ENCODE measurements at places on chromosomes 4 and X.

- peak; percentile 50 for DNase-seq
These were observed 53.9 kb downstream of the ENPP6 start for GRCh38 chr4:184163813-184164212.

- DNase-seq: peak; percentile 24
These were observed 316.2 kb downstream of the UNC5C start for GRCh38 chr4:95232358-95233156.

- DNase-seq: no peak
These were observed 2.9 kb upstream of the NHS start for GRCh38 chrX:17372052-17372451.

DNA sequence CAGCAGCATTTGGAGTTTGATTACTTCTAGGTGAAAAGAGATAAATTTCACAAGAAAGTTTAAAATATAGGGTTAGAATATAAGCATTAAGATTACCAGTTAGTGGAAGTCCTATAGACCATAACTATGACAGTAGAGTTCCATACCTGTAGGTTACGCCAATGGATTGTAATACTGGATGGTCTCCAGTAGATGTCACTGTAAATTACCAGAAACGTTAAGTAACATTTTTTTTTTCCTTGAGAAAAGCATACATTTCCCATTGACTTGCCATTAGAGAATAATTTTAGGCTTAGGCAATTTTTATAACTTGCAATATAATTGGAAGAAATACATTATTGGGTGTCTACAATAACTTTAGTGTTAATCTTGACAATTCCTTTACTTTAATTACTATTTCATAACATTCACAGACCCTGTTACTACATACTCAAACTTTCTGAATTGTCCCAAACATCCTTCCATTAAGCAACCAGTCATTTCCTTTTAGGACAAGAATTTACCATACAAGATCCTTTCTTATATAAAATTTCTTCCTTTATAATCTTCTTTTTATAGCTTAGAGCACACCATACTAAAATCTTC, 304.1 kb upstream of the TECRL start:
- DNase-seq: no peak

GRCh38 chrX:20361890-20362262, 95.2 kb upstream of the RPS6KA3 start:
- DNase-seq: no peak

DNA sequence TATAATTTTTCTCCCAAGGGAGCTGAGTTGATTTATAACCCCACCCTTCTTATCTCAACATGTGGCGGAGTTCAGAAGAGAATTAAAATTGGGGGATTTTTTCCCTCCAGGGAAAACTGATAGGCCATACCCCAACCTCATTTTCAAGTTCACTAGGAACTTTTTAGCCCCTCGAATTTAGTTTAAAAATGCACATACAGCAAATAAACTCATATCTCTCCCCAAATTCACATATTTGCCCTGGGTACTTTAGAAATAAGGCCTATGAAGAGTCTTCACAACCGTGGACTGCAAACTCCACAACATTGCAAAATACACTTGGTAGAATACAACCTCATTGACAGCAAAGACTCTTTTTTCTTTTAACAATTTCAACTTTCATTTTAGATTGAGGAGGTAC, 206.7 kb upstream of the LEF1 start:
- DNase-seq: no peak

DNA sequence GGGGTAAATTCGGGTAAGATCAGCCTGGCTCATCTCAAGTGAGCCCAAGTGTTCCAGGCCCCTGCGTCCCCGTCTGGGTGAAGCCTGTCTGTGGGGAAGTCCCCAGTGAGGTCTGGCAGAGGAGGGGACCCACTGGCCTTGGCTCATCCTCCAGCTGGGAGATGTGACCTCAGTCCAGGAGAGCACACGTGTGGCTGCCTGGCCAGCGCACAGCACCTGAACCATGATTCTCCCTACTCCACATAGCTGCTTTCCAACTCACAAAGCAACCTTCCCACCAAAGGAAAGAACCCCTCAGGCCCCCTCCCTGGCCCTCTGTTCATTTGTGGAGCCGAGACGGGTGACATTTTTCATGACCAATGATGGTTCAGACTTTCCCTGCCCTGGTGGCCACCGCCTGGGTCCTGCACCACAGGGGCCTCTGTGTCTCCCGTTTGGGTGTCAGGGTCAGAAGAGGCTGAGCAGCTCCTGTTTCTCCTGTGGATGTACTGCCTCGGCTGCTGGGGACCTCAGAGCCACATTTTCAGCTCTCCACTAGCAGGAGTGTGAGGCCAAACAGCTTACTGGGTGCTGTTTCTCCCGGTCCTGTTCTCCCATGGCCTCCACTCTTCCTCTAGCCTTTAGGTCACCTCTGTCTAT, 111.4 kb downstream of the CPZ start:
- DNase-seq: no peak

GRCh38 chr4:28772066-28772465, 1911.4 kb downstream of the STIM2 start:
- DNase-seq: no peak

GRCh38 chr4:40046311-40046980, 10.2 kb upstream of the N4BP2 start:
- DNase-seq: peak; percentile 69

Data from activated CD4-positive, alpha-beta memory T cell treated with anti-CD3 and anti-CD28 coated beads for 36 hours (primary cell).